ENCODE measurements at places on chromosomes 12 and 14.

GRCh38 chr12:89731614-89732013 is 23.0 kb upstream of the ATP2B1 start:
- DNase-seq = peak; percentile 55

DNA sequence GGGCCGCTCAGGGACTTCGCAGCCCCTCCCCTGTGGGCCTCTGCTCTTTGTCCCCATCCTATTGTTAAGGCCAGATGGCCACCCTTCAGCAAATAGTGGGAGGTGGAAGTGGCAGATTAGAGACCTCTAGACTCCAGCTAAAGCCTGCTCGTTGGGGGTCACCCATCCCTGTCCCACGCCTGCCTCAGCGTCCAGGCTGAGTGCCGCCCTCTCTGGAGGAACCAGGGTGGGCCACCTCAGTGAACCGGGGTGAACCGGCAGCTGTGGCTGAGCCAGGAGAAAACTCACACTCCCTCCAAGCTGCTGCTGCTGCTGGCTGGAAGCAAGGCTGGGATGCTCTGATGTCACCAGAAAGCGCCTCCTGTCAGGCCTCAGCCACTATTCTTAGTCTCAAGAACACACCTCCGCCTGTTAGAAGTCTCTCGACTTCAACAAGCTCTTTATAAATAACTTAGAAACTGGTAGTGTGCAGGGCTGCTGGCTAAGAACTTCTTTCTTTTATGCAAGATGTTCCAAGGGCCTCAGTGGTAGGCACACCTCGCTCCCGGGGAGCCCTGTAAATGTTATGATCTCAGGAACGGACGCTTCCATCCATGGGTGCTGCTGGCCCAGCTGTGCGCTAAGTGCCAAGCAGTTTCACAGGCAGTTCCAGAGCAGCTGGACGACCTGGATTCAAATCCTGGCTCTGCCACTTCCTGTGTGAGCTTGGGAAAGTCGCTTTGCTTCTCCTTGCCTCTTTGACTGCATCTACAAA is 19.8 kb upstream of the TESC start:
- no peak for DNase-seq

DNA sequence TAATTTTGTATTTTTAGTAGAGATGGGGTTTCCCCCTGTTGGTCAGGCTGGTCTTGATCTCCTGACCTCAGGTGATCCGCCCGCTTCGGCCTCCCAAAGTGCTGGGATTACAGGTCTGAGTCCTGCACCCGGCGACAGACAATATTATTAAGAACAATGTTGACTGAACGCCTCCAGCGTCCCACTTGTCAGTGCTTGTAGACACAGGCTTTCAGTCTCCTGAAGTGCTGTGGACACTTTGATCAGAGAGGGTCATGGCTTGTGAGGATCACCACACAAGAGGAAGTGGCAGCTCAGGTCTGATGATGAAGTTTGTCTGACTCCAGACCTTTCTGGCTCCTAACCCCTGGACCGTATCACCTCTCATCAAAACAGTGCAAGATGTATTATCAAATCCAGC is 114.6 kb downstream of the CHST11 start:
- DNase-seq = no peak

GRCh38 chr12:108517288-108518100 is 2.4 kb downstream of the FICD start:
- DNase-seq = no peak

GRCh38 chr14:100842799-100843198 is 16.9 kb downstream of the MEG3 start:
- DNase-seq = peak; percentile 77

- DNase-seq = no peak
Observed at GRCh38 chr14:104694991-104695659, 5.7 kb downstream of the INF2 start.

DNA sequence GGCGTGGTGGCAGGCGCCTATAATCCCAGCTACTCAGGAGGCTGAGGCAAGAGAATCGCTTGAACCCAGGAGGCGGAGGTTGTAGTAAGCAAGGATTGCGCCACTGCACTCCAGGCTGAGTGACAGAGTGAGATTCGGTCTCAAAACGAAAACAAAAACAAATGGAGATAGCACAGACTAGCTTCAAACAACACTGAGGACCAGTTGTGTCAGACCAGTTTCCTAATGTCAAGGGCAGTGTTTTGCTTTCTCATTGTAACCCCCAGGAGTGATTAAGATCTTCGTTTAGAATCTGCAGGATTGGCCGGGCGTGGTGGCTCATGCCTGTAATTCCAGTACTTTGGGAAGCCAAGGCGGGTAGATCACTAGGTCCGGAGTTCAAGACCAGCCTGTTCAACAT is 18.5 kb downstream of the RPGRIP1 start:
- DNase-seq = no peak

- no peak for DNase-seq
Observed at GRCh38 chr12:79885911-79886490, 48.9 kb downstream of the PPP1R12A start.

DNA sequence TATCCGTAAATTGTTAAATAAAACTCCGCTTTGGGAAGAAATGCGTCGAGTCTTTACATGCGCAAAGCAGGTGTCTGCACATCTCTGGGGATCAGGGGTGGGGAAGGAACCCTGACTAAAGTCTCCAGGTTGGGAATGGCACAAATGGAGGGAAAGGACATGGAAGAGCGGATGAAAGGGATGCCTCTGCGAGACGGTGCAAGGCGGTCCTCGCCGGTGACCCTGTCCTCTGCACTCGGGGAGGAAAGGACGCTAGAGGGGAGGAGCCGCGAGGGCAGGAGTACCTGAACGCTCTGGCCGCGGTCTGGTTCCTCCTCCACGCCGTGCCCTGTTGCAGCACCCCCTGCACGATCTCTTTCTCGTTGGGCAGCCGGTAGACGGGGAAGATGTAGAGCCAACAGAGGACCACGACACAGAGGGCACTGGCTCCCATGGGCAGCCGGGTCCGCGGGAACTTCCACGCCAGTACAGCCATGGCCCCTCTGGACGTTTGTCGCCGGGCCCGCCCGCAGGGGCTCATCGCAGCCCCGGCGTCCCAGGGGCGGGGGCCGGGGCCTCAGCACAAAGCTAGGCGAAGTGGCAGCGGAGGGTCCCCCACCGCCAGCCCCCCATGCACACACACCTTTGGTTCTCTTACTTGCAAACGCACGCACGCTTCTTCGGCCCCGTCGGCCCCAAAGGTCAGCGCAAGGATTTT is 646 bp downstream of the ST8SIA1 start:
- peak; percentile 6 for DNase-seq

GRCh38 chr14:38280081-38280480 is 24.2 kb upstream of the CLEC14A start:
- DNase-seq = no peak

- DNase-seq = peak; percentile 76
Observed at GRCh38 chr14:105324080-105324778, 9.7 kb downstream of the PACS2 start.

GRCh38 chr14:81394739-81395138 is 5.4 kb downstream of the STON2 start:
- no peak for DNase-seq

- DNase-seq = peak; percentile 67
Observed at GRCh38 chr14:76918256-76918781, 92.1 kb downstream of the LRRC74A start.

Data from AG08396 (cell line).